Cerebellum (tissue), 4 donors: ENCODE measurements at places on chromosomes 3 and 15. TPM values are rescaled to one million over a fixed set of nuclear protein-coding genes. Genes with fewer than 3 reads are reported as not detected.

ELL3 gene
- total RNA-seq, result 0.73 TPM

KNSTRN gene
- total RNA-seq, result 27.2 TPM

WDR82 gene
- 117 TPM for total RNA-seq

HEG1 gene
- total RNA-seq, result 17.2 TPM

C3orf38 gene
- 46.1 TPM for total RNA-seq

LHFPL4 gene
- 31.2 TPM for total RNA-seq

POC1A gene
- total RNA-seq, result 4.2 TPM
